ENCODE measurements at places on chromosomes 1 and 21.

GRCh38 chr1:161261261-161262235, 3.0 kb downstream of the PCP4L1 start:
- no peak for DNase-seq

DNA sequence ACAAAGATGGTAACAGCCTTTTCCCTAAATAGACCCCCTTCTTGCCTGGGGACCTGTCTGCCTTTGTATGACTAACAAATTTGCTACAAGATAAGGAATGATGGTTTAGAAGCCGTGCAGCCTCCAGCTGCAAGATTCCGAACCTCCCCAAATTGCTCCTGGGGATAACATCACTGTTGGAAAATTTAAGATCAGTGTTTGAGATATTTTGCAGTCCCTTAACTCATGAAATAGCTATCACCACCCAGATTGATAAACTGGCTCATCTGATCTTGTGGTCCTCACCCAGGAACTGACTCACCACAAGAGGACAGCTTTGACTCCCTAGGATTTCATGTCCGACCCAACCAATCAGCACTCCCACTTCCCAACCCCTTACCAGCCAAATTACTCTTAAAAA, 254.7 kb downstream of the USH2A start:
- DNase-seq, result no peak

DNA sequence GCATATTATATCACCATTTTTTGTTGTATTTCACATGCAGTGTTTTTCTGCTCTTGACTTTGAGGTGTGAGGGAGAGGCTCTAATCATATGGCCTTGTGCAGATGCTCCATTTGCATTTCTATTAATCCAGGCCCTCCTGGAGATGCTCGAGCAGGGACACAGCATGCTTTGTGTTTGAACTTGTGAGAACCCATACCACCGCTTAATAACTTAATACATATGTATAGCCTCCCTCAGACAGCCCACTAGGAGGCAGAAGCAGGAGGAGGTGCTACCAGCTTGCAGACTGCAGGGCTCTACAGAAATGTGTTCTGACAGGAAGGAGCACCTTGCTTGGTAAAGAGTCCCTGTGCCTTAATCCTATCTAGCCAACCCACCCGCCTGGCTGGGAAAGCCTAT, 155.2 kb downstream of the BARHL2 start:
- DNase-seq, result no peak

GRCh38 chr1:84763912-84764680, 73.8 kb upstream of the SSX2IP start:
- DNase-seq, result no peak

DNA sequence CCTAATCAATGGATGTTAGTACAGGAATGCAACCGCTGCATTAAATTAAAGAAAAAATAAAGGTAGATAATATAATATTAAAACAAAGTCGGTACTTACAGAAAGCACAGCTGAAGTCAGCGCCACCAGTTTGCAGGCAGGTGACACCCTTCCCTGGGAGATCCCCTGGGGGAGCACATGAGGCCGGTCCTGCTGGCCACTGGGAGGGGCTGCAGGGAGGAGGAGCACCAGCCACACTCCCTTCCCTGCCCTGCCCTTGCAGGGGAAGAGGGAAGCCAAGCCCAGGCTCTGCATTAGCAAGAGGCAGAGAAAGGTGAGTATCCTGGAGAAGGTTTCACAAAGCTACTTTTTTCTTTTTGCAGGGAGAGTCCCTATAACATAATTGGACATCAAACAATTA, 507.0 kb downstream of the AJAP1 start:
- DNase-seq, result no peak

- DNase-seq, result no peak
Measured at GRCh38 chr1:210516697-210517459, 188.2 kb downstream of the HHAT start.

- DNase-seq, result no peak
Measured at GRCh38 chr1:118998171-118998570, 10.0 kb upstream of the TBX15 start.

- DNase-seq, result peak; percentile 83
Measured at GRCh38 chr1:87325982-87326738, 2.5 kb upstream of the LMO4 start.

DNA sequence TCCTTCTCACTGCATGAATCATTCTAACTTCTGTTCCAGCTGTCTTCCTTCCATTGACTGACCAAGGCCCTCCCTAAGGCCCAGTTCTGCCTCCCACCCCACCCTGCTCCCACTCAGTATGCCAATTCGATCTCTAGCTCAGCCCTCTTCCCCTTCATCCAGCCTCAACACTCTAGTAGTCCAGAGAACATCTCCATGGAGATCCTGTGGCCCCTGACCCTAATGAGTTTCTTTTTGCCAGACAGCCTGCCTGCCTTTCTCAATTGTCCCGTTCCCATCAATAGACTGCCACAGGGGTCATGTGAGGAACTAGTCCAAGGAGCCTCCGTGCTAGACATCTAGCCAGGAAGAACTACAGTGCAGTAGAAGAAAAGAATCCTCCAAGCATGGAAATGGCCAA, 26.4 kb downstream of the RRAGC start:
- no peak for DNase-seq

- DNase-seq, result no peak
Measured at GRCh38 chr1:9441451-9442133, 97.7 kb upstream of the SLC25A33 start.
